ENCODE measurements at places on chromosomes 2 and 18.
A peak's percentile ranks its signal among the peaks of the same experiment; 100 is the strongest.

- peak; percentile 24 for DNase-seq
Observed at GRCh38 chr2:204538182-204539018, 6.9 kb upstream of the PARD3B start.

DNA sequence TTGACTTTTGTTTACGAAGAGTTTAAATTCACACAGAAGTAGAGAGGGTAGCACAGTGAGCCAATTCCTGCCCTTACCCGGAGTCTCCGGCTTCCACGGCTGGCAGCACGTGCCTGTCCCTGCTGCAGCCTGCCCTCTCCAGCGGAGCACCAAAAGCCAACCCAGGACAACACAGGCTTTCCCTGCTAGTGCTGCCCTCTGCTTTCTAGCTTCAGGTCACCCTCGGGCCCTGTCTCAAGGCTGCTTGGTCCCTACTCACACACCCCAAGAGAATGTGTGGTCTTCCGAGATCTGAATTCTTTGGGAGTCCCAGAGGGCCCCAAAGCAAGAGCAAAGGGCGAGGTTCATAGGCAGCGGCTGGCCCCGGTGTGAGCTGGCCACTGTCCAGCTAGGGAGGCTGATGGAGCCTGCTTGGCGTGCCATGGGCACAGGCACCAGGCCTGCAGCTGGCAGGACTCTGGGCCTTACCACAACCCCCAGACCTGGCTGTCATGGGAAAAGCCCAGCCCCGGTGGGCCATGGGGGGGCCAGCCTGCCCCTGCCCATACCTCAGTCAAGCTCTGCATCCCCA is 7.0 kb upstream of the HS6ST1 start:
- no peak for DNase-seq

- no peak for DNase-seq
Observed at GRCh38 chr2:52396836-52397235, 1364.9 kb upstream of the NRXN1 start.

DNA sequence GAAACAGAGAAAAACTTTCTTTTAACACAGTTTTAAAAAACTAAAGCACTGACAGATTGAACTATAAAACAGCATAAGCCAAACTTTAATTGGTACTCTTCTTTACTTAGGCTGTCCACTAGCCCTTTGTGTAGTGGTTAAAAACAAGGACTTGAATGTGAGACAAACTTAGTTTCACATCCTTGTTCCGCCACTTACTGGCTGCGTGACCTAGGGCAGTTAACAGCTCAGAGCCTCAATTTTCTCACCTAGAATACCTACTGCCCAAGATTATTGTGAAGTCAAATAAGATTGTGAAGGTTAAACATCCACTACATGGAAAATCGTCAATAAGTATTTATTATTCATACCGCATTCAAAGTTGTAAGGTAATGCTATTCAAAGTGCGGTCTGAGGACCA is 2.0 kb downstream of the WDR35 start:
- DNase-seq: no peak

- DNase-seq: no peak
Observed at GRCh38 chr2:17879913-17880274, 1.4 kb downstream of the KCNS3 start.

DNA sequence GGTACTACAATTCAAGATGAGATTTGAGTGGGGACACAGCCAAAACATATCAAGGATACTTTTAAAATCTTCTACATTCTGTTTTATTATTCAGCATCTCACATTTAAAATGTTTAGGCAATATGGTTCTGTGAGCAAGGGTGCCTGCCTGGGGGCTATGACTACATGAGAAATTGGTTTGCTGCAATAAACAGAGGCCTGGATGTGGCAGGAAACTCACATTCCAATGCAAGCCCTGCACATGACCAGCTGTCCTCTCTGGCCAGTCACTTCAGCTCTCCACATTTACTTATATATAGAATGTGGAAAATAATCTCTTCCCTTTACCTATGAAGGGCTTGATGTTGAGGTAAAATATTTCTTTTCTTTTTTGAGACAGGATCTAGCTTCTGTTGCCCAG is 193.4 kb downstream of the LRRTM1 start:
- DNase-seq: no peak

DNA sequence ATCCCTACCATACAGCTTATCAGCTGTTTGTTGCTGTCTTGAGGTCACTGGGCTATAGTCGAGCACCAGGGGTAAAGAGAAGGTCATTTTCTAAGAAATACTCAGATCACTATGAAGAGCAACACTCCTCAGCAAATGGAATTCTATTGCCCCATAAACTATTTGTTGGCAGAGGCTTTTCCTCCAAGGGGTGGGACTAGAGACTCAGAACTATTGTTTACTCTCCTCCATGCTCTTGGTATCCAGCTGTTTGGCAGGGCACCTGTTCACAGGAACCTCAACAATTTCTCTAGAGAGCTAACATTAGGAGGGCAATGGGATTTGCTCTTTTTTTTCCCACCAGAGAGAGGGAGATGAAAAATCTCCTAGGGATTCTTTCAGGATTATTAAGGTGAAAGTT is 249.1 kb upstream of the SPRED2 start:
- DNase-seq: no peak

- no peak for DNase-seq
Observed at GRCh38 chr2:132911726-132912724, 242.0 kb upstream of the LYPD1 start.

DNA sequence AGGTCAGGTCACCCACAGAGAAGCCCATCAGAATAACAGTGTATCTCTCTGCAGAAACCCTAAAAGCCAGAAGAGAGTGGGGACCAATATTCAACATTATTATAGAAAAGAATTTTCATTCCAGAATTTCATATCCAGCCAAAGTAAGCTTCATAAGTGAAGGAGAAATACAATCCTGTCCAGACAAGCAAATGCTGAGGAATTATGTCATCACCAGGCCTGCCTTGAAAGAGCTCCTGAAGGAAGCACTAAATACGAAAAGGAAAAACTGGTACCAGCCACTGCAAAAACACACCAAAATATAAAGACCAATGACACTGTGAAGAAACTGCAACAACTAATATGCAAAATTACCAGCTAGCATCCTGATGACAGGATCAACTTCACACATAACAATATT is 260.0 kb upstream of the KYNU start:
- no peak for DNase-seq

- no peak for DNase-seq
Observed at GRCh38 chr2:102591491-102592045, 27.8 kb upstream of the SLC9A2 start.

DNA sequence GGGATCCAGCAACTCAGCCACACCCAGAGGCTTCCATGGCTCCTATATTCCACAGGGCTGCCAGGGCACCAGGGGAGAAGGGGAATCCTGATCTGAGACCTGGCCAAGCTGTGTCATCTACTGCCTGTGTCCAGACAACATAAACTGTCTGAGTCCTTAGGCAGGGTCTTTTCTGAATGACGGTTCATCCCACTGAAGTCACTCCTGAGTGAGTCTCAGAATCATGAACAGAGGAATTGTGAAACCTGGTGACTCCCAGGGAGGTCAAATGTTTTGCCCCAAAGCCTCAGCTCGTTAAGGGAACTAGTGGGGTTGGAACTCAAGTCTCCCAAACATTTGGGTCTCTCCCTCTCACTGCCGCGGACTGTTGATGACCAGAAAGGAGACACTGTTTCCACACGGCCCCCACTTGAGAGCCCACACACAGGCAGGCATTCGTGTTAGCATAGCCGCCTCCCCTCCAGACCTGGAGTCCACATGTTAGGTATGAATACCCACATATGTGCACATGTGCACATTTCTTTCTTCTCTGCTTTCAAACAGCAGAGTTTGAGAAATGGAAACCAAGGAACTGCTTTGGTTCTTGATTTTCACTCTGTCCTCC is 125.0 kb upstream of the MSH6 start:
- DNase-seq: no peak

DNA sequence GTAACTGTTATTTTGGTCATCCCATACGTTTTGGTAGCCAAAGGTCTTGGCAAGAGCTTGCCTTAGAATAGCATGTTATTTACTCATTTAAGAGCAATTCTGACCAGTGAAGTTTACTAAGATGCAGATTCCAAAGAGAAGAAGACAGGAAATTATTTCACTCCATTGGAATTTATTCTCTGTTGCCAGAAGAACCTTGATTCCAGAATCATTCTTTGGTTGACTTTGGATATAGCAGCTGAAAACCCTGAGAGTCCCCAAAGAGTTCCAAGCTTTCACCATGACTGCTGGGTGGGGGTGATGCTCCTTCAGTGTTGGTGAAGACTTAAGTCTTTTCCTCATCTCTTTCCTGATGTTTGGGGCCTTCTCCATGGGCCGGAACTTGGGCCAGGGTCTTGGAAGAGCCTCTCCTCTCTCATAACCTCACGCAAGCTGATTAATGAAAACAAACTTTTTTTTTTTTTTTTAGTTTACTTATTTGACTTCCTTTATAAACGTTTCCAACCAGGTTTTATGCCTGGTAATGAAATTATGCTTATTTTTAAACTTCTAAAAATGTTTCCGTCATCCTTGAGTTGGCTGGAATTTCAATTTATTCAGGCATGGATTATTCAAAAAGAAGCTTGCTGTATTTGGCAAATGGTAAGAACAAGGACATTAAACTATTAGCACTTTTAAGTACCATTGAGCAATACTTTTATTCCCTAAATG is 192.0 kb downstream of the MTX2 start:
- no peak for DNase-seq

DNA sequence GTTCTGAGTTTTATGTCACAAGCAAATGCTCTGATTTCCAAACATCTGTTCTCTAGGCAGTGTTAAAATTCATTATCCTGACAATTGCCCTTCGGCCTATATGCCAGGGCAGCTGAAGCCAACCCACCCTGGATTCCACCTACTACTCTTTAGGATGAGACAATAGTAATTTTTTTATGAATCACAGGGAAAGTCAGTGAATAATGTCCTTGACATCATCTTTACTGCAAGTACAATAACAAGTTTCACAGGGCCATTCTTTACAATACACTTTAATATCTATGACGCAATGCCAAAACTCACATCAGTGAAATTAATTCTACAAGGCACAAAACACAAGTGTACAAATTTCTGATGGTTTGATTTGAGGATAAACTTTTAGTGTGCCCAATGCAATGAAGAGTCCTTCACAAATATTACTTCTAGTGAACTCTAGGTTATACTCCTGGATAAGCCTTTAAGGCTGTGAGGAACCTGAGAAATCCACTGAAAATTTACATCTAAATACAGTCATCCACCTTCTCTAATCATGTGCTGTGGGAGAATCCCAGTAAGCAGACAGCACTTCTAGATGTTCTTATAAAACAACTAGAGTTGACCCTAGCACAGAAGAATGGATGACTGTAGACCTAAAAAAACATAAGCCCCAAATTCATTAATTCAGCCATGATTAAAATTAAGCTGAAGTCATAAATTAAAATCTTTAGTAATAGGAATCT is 77.3 kb upstream of the CTLA4 start:
- DNase-seq: no peak

GRCh38 chr2:169775765-169776164 is 22.9 kb upstream of the SSB start:
- DNase-seq: no peak

GRCh38 chr2:145736871-145737270 is 1217.0 kb upstream of the ZEB2 start:
- DNase-seq: no peak

DNA sequence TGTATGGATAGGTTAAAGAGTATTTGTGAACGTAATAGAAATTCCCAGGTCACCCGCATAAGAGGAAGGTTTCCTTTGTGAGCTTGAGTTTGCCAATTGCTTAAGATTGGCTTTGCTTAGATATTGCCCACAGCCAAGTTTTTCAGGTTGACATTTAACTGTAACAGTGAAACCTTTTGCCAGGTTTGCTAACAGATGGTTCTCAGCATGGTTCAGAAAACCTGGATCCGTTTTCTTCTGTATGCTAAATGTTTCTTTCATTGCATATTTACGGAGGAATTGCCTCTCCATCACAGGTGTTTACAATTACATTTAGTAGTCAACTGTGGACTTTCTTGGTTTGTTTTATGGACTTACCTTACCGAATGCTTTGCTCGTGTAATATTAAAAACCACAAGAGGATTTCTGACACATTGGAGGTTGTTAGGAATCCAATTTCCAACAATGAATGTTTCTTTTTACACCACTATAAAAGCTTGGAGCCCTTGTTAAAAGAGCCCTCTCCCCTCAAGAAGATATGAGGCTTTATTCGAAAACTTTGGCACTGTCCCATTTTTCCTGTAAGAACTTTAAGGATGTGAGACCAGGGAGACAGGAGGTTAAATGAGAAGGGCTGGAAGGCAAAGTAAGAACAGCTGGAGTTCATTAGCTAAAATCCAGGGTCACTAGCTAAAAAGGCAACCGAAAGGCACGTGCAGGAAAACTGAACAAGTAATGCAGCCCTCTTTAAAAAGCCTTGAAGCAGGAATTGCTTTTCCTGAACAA is 7.8 kb downstream of the CDK15 start:
- DNase-seq: no peak

- DNase-seq: peak; percentile 4
Observed at GRCh38 chr2:239874636-239875356, 150.3 kb downstream of the NDUFA10 start.

DNA sequence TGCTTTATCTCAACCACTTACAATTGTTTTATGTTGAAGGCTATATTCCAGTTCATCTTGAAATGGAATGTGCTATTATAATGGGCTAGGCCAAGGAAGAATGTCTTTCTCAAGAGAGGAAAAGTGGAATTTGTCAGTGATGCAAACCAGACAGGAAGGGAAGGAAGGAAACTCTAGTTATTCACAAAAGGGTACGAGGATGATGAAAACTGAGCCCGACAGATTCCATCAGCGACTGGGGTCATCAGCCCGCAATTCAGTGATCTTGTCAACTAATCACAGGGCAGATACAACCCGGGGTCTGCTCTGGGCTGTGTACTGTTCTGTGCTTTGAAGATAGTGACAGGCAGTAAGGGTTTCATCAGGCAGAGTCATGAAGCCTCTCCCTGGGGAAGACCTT is 23.4 kb upstream of the LYPD6 start:
- no peak for DNase-seq

GRCh38 chr2:203412546-203413331 is 84.5 kb downstream of the ABI2 start:
- DNase-seq: peak; percentile 37

GRCh38 chr18:59060551-59060950 is 79.1 kb upstream of the SEC11C start:
- DNase-seq: no peak

DNA sequence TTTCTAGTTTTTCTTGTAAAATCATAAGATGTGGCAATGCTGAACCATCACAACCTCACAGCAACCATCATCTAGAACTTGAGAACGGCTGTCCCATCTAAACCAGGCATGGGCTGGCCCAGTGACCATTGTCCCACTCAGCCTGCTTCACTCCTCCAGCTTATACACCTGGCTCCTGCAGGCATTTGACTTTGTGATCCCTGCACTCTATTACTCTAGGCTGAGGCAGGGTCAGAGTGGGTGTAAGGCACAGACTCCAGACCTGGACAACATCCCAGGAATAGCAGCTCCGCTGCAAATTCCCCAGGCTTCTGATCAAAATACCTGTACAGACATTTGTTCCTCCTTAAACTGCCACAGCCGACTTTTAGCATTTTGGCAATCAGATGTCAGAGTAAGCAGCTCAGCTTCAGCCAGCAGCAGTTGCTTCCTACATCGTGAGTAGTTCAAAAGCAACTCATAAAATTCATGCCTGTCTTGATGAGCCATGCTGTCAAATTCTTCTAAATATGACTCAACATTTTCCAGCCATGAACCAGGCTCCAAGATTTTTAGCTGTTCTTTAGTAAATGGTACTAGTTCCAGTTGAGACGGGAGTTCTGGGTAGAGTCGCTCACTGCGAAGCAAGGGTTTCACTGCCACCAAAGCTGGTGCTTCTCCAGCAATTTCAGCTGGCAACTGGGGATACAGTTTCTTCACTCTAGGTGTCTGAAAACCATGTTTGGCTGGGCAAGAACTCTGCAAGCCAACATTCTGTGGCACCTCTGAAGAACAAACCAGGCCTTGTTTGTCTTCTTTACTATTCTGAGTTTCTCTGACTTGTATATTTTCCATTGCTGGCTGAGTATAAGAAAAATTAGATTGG is 12.8 kb downstream of the EPG5 start:
- no peak for DNase-seq
